ENCODE measurements at places on chromosomes 13 and 19. TPM values are rescaled to one million over a fixed set of nuclear protein-coding genes. Genes with fewer than 3 reads are reported as not detected.

Gene MADCAM1
- 0.22 TPM for total RNA-seq

Gene TMC4
- total RNA-seq: 0.26 TPM

Gene MBD3L3
- not detected for total RNA-seq

Gene PSG1
- total RNA-seq: not detected

Gene B3GNT8
- 0.55 TPM for total RNA-seq

Gene APOE
- total RNA-seq: 0.44 TPM

Gene KLK4
- not detected for total RNA-seq

Gene ZNF816
- 11.4 TPM for total RNA-seq

Gene DNMT1
- total RNA-seq: 356 TPM

Gene ARHGEF7
- total RNA-seq: 53.4 TPM

Gene PALM
- total RNA-seq: not detected

Gene C19orf85
- not detected for total RNA-seq

Gene SLC25A42
- 12.4 TPM for total RNA-seq

Gene ZGLP1
- 2.0 TPM for total RNA-seq

Gene PEG3
- not detected for total RNA-seq

Gene AP1M2
- not detected for total RNA-seq

Gene MISP3
- 2.5 TPM for total RNA-seq

Gene PIK3R2
- 14.9 TPM for total RNA-seq

Gene PET100
- 114 TPM for total RNA-seq

Gene TGFBR3L
- total RNA-seq: 4.4 TPM

Gene PRR20A
- total RNA-seq: not detected

Gene FAM124A
- total RNA-seq: 0.15 TPM

Gene ZNF570
- 4.3 TPM for total RNA-seq

Gene ZNF382
- total RNA-seq: 14.8 TPM

Gene ZSCAN4
- total RNA-seq: not detected

Gene RFXAP
- 10.0 TPM for total RNA-seq

Gene GJB2
- 5.1 TPM for total RNA-seq

Gene SSBP4
- total RNA-seq: 97.9 TPM

Gene NLRP9
- not detected for total RNA-seq

All from activated CD4-positive, alpha-beta memory T cell treated with anti-CD3 and anti-CD28 coated beads for 36 hours (primary cell).